ENCODE measurements at places on chromosomes 16 and 17.

DNA sequence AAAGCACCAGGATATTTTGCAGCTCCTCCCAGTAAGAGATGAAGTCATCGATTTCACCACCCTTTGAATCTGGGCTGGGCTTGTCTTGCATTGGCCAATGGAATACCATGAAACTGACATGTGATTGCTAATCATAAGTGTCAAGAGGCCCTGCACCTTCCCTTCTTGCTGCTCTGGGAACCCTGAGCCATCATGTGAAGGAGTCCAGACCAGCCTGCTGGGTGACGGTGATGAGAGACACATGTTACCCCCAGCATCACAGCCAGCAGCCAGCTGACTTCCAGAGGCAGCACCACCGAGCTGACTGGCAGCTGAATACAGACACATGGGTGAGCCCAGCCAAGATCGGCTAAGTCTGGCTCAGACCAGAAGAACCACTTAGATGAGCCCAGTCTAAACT, 43.6 kb upstream of the CACNG4 start:
- DNase-seq: no peak

DNA sequence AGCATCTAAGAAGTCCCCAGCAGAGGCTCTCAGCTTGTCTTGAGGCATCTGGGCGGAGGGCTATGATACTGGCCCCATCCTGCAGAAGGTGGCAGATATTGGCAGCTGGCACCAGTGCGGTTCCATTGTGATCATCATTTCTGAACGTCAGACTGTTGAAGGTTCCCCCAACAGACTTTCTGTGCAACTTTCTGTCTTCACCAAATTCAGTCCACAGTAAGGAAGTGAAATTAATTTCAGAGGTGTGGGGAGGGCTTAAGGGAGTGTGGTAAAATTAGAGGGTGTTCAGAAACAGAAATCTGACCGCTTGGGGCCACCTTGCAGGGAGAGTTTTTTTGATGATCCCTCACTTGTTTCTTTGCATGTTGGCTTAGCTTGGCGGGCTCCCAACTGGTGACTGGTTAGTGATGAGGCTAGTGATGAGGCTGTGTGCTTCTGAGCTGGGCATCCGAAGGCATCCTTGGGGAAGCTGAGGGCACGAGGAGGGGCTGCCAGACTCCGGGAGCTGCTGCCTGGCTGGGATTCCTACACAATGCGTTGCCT, at the start of gene CIITA:
CIITA (plus strand) TSS at position 404 of the 543 bp plus-strand sequence; CDS start at position 533, 129 bp downstream.
- peak; percentile 87 for DNase-seq

DNA sequence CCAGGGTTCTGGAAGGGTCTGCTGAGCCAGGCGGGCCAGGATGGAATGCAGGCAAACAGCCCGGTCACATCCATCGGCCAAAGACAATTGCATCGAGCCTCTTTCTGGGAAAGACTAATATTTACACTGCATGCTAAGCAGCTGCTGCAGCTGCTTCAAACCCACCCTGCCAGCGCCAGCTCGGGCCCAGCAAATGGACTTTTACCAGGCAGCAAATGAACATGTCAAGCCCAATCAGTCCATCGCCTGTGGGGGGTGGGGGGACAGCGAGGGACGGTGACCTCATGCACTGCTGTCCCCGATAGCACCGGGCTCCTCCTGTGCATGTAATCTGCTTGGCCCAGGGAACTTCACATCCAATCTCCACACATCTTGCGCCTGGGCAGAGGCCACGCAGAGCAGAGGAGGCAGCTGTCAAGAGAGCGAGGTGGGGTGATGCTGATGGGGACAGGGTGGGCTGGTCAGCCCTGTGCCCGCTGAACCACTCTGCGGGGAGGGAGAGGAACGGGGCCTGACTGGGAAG, 39.4 kb upstream of the CDH5 start:
- no peak for DNase-seq

DNA sequence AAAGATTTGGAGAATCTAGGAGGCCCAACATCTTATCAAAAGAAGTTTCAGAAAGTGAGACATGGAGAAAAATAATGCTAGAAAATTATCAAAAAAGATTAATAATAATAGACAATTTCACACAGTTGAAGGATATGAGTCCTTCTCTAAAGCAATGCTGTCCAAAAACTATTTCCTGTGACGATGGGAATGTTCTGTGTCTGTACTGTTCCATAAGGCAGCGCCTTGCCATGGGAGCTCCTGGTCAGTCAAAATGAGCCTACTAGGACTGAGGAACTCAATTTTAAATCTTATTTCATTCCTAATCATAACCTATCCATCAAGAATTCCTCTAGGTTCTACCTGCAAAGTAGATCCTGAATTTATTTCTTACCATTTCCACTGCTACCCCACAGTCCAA, 49.0 kb downstream of the CACNG1 start:
- no peak for DNase-seq

DNA sequence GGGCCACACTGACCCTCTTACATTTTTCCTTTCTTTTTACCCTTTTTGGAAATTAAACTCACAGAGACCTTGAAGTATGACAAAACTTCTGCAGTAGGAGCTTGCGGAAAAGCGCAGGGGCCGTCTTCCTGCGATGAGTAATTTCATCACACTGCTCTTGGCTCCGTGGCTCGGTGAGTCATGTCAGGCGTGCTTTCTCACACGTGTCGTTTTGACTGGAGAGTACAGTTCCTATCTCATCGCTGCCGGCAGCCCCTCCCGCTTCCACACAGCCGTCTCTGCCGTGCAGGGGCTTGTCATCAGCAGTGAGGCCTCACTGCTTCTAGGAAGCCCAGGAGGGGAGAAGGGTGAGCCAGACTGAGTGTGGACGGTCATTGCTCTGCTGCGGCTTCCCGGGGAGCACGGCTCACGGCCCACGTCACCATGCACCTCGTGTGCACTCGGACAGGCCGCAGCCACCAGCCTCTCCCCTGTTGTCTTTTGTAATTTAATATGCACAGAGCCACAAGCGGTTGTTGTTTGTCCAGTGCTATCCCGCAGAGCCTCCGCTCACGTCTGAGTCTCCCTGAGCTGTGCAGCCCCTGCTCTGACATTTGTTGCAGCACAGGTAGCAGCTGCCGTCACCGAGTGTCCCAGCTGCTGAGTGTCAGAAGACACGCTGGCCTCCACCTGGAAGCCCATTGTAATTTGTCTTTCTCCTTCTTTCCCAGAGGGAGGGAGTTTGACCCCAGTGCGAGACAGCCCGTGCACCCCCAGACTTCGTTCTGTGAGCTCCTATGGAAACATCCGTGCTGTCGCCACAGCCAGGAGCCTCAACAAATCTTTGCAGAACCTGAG, 99.4 kb upstream of the CHMP6 start:
- peak; percentile 98 for DNase-seq

GRCh38 chr17:8123695-8124349, at the start of gene HES7:
TSS of gene HES7 (minus strand) at chr17:8124106. CDS start at chr17:8124084, 22 bp downstream.
- DNase-seq: peak; percentile 4

- DNase-seq: peak; percentile 83
Measured at GRCh38 chr17:35094902-35095301, 24.8 kb downstream of the RAD51D start.

DNA sequence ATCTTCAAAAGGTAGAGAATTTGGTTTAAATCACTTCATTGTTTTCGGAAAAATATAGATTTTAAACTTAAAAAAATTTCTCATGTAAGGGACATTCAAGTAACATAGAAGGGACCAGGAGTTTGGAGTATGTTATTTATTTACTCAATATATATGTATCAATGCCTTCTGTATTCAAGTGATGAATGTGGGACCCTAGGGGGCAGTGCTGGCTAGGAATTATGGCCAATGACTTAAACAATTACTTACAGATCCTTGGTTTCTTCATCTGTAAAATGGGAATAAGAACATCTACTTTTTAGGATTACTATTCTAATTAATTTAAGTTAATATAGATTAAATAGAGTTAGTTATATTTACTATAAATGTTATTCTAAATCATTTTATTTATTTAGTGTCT, 886.3 kb upstream of the RBFOX1 start:
- no peak for DNase-seq

- peak; percentile 42 for DNase-seq
Measured at GRCh38 chr16:57759541-57760356, 24.2 kb downstream of the KATNB1 start.

DNA sequence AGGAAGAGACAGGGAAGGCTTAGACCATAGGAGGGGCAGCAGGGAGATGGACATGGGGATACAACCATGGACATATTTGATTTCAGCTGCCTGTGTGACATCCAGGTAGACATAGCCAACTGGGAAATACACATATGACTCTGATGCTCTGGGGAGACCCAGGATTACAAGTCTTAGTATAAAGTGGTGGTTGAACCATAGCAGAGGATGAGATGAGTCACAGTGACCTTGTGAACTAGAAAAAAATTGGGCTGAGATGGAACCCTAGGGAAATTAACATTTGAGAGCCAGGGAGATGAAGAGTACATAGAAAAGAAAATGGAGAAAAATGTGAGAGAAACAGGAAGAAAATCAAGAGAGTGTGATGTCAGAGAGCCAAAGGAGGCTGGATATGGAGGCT, 10.2 kb downstream of the MARCHF10 start:
- no peak for DNase-seq

DNA sequence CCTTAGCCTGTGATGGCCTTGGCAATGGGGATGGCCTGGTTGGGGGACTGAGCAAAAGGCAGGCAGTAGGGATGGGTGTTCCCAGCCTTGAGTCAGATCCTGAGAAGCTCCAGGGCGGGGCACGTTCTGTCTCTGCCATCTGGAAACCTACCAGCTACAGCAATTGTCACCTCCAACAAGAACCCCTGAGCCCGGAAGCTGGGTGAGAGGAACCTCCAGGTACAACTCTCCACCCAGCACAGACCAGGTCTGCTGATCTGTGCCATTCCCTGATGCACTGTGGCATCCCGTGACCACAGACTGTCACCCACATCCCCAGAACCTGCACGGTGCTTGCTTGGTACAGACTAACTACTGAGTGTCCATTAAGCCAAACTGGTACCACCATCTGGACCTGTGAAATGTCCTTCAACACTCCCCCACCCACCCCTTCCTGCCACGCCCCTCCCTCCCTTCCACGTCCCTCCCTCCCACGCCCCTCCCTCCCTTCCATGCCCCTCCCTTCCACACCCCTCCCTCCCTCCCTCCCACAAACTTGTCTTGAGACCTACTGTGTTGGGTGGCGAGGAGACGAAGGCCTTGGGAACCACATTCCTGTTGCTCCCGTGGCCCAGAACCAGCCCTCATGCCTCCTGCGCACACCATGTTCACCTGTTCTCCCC, 16.6 kb downstream of the MYO15B start:
- peak; percentile 62 for DNase-seq

DNA sequence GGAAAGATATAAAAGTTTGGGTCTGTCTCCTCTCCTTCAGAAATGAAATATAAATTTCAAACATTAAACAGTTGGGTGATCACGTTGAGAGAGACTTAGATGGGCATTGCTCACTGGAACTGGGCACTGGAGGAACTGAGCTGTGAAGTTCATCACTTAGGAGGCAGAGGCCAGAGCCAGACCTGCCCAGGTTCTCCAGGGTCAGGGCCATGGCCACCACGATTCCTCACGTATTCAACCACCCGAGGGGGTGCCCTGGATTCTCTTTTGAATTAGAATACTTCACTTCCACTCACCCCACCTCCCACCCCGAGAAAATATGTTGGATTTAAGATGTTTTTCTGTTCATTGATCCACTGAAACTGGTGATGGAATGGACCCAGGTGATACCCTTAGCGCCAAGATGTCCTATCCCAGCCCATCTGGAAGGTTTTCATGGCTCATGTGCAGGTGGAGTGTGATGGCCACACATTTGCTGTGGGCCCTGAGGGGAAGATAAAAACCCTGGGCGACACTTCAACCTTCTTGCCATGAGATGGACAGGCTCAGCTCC, 6.1 kb downstream of the PRR29 start:
- no peak for DNase-seq

DNA sequence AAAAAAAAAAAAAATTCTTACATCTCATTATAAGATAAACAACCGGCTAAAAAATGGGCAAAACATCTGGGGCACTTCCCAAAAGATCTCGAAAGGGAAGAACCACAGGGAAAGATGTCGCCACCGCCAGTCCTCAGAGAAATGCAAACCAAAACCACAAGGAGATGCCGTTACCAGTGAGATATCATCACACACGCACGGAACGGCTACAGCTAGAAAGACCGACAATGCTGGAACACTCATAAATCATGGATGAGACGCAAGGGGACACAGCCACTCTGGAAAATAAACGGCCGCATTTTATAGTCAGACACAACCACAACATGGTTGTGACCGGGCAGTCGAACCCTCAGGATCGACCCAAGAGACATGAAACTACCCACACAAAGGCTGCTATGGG, 24.5 kb downstream of the WDR45B start:
- DNase-seq: no peak

GRCh38 chr16:2473446-2473926, 1.4 kb upstream of the TBC1D24 start:
- DNase-seq: peak; percentile 26

GRCh38 chr16:67593288-67593687, 31.0 kb downstream of the CTCF start:
- DNase-seq: no peak

GRCh38 chr16:57688487-57688986, 6.1 kb upstream of the DRC7 start:
- DNase-seq: no peak

DNA sequence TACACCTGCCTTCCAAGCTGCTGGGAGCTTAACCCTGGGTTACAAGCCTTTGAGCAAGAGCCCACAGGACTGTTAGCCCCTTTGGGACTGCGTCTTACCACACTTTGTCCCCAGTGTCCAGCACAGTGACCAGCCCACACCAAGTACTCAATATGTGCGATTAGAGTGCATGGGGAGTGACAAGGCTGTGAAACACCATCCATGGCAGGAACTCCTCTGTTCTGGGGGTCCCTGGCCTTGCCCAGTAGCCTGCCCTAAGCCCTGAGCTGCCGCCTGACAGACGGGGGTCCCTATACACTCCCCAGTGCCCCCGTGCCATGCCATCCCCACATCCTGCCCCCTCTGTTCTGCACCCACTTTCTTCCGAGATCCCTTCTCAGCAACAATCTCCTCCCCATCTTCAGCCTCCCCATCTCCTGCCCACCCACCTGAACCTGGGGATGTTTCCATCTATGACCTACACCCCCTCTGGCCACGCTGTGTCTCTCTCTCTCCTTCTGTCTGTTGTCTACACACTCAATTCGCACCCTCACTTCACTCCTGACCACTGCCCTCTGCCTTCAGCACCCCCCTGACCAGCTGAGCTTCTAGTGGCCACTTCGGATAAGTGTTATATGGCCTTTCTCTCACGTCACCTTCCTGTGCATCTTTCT, 112.9 kb upstream of the SMURF2 start:
- no peak for DNase-seq

GRCh38 chr17:52546493-52546892, 388.0 kb upstream of the CA10 start:
- DNase-seq: no peak

Measured in PC-3 (cell line).